CD8-positive, alpha-beta memory T cell (primary cell): ENCODE measurements at places on chromosomes 5 and 9. TPM values are rescaled to one million over a fixed set of nuclear protein-coding genes. Genes with fewer than 3 reads are reported as not detected.

Gene NIM1K
- 0.70 TPM for total RNA-seq

Gene NR2F1-AS1
- total RNA-seq = not detected

- H3K27ac ChIP-seq = peak overlapping the region; percentile 90
- DNase-seq = no peak
- H3K4me1 ChIP-seq = peaks cover 28% of the 10 kb centered on the region
- H3K4me3 ChIP-seq = peak overlapping the region; percentile 68
- no peaks in the 10 kb centered on the region for H3K36me3 ChIP-seq
- H3K27me3 ChIP-seq = no peaks in the 10 kb centered on the region
These were observed 491 bp upstream of the ZCCHC9 start for GRCh38 chr5:81300921-81301270.

DNA sequence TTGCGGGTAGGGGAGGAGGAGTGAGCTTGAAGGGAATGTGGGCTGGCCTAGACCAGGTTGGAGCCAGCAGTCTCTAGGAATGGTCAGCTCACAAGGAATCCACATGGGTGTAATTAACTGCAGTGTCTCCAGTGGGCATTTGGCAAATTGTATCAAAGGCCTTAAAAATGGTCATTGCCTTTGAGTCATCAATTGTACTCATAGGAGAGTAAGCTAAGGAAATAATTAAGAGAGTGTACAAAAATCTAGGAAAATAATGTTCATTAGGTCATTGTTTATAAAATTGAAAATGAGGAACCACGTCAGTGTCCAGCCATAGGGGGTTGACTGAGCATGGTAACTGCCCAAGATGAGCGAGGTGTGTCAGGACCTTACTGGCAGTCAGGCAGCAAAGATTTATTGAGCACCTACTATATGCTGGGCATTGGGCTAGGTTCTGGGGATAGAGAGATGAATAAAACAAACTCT, 29.8 kb upstream of the RPL26L1 start:
- H3K4me3 ChIP-seq = no peak overlapping the region
- H3K36me3 ChIP-seq = no peaks in the 10 kb centered on the region
- no peaks in the 10 kb centered on the region for H3K4me1 ChIP-seq
- H3K27me3 ChIP-seq = no peaks in the 10 kb centered on the region
- DNase-seq = no peak
- H3K27ac ChIP-seq = no peak overlapping the region

DNA sequence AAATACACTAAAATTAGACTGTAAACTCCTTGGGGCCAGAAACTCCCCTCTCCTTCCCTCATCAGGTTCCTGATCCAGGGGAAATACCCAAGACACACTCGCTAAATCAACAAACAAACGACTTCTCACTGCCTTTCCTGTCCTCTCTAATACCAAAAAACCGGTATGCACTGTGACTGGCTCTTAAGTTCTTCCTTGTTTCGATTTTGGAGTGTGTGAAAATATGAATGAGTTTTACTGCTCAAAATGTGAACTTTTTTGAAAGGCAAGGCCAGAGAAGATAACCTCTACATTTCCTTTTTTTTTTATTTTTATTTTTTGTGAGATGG, 81.1 kb upstream of the EPB41L4B start:
- no peak for DNase-seq
- no peak overlapping the region for H3K27ac ChIP-seq
- H3K36me3 ChIP-seq = no peaks in the 10 kb centered on the region
- H3K4me3 ChIP-seq = no peak overlapping the region
- H3K4me1 ChIP-seq = no peaks in the 10 kb centered on the region

DNA sequence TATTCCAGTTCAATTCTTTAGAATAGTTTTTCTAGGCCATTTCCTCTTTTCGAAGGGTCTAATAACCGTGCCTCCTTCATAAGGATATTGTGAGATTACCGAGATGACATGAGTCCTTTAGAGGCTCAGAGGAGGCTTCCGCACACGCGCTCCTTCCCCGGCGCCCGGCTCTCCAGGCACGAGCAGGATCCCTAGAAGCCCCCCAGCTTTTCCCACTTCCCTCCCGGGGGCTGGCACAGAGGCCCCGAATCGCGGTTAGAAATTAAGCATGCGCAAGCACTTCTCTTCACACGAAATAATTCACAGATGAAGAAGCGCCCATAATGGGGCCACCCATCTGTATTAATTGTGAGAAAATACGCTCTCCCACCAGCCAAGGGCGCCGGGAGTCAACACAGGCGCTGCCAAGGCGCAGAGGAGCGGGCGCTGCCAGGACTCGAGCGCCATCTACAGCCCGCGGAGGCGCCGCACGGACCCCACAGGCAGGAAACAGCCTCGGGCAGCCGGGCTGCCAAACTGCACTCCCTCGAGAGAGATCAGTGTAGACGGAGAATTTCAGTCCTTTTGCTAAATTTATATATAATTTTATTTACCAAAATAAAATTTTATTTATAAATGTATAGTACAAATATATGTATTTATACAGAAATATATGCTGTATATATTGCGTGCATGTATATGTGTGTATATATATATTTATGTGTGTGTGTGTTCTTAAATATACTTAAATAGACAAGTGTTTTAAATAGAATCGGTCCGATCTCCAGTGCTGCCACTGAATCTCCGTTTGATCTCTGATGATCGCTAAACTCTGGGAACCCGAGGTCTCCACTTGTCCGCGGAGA, 258.1 kb upstream of the NFIL3 start:
- no peak overlapping the region for H3K27ac ChIP-seq
- DNase-seq = peak; percentile 48
- no peak overlapping the region for H3K4me3 ChIP-seq
- no peaks in the 10 kb centered on the region for H3K36me3 ChIP-seq
- peaks cover 4% of the 10 kb centered on the region for H3K27me3 ChIP-seq
- peaks cover 3% of the 10 kb centered on the region for H3K4me1 ChIP-seq

- H3K4me3 ChIP-seq = no peak overlapping the region
- no peak overlapping the region for H3K27ac ChIP-seq
- no peaks in the 10 kb centered on the region for H3K27me3 ChIP-seq
These were observed 28.6 kb downstream of the UGCG start for GRCh38 chr9:111925017-111925770.
